ENCODE measurements at places on chromosomes 5 and 9.

DNA sequence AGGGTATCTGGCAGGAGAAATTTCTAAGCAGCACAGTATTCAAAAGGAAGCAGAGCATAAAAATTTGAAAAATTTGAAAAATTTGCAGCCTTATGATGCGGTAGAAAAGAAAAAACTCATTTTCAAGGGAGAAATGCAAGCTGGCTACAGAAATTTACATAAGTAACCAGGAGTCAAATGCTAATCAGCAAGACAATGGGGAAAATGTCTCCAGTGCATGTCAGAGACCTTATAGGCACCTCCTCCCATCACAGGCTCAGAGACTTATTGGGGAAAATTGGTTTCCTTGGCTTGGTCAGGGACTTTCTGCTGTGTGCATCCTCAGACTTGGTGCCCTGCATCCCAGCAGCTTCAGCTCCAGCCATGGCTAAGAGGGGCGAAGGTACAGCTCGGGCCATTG is 35.8 kb downstream of the IZUMO3 start:
- DNase-seq: no peak

- no peak for DNase-seq
Observed at GRCh38 chr5:38718771-38719391, 126.9 kb upstream of the OSMR start.

DNA sequence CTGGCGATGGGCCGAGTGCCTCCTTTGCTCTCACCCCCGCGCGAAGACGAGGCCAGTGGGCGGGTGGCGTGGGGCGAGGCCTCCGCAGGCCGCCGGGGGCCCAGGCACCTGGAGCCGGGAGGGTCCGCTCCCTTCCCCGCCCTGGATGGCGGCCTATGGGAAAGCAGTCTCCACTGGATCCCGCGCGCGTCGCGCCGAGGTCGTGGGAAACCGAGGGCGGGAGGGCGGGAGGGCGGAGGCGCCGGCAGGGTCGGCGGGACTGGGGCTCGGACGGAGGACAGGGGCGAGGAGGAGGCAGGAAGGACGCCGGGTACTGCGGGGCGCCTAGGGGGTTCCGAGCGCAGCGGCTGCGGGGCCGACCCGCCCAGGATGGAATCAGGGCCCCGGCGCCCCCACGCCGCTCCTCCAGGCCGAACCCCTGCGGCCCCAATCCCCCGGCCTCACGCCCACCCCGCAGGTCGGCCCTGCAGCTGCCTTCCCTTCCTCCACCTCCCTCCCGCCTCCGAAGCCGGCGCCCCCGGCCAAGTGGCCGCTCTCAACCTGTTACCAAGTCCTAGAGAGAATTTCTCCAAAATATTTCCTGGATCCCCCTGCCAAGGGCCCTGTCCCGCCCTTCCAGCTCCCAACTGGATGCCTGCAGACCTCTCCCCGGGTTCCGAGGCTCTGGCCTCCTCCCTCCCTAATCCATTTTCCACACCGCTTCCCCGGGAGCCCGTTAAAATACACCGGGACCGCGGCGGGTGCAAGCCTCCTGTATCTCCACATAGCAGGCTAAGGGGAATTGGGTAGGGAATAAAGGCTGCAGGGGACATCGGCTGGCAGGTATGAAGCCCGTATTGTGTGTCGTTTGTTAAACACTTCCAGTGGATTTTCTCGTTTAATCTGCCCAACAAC is 146.3 kb downstream of the ERCC6L2 start:
- no peak for DNase-seq

GRCh38 chr5:136638084-136638483 is 272.7 kb upstream of the TRPC7 start:
- no peak for DNase-seq

GRCh38 chr5:9658706-9659105 is 28.6 kb upstream of the TAS2R1 start:
- DNase-seq: no peak

- DNase-seq: no peak
Observed at GRCh38 chr9:129595903-129596540, 24.9 kb downstream of the C9orf50 start.

DNA sequence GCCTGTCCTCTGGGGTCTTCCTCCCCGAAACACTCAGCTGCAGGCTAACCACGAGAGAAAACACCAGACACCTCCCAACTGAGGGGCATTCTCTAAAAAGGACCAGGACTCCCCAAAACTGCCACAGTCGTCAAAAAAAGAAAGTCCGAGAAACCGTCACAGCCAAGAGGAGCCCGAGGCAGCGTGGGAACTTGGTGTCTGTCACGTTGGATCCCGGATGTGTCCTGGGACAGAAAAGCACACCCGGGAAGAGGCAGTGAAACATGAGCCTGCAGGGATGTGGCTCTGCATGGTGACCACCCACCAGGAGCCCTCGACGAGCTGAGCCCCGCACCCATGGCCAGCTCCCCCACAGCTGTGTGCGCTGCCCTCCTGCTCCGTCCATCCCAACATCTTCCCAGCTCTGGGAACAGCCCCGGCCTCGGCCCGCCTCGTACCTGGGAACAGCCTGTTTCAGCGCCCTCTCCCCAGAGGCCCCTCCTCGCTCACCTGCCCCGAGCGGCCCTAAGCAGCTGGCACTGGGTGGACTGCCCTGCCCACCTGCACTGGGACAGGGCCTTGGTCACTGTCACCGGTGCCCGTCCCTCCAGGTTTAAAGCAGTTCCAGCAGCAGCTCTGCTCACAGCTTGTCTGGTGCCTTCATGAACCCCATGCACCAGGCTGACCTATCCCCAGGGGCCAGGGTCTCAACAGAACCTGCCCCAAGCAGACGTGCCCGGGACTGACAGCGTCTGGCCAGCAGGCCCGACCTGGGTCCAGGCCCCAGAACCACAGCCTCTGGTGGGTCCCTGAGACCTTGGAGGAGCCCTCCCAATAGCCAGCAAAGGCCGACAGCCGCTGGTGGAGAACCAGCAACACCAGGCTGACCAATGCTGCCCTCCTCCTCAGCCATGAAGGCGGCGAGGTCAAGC is 10.9 kb downstream of the SLC12A7 start:
- no peak for DNase-seq

GRCh38 chr5:14197056-14197455 is 53.9 kb downstream of the TRIO start:
- no peak for DNase-seq

DNA sequence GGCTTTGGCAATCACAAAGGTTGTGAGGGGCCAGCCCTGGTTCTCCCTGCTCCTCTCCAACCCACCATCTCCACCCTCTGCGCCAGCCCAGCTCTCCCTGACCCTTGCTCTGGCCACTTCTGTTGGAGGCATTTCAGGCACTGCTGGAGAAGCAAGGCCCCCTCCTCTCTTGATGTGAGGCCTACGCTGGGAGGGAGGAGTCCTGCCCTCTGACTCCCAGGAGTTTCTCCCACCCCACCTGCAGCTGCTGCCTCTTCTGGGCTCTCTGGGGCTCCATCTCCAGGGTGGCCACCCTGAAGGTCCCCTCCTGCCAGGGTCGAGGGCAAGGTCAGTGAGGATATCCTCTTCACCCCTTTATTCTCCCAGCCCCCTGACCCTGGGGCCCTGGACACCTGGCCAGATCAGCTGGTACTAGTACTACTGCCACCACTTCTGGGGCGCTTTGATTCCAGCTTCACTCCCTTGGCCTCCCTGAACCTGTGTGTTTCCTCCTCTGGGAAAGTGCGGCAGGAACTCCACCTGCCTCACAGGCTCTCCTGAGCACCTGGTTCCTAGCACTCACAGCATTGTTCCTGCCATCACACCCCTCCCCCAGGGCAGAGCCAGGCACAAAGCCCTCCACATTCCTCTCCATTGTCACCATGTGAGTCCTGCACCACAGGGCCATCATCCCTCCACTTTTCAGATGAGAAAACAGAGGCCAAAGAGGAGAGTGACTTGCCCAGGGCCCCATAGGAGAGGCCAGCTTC is 23.8 kb upstream of the TDRD7 start:
- DNase-seq: no peak
